ENCODE measurements at places on chromosomes 13 and 19.
A peak's percentile ranks its signal among the peaks of the same experiment; 100 is the strongest.

- DNase-seq = no peak
Observed at GRCh38 chr19:12840091-12841079, 2.1 kb downstream of the MAST1 start.

DNA sequence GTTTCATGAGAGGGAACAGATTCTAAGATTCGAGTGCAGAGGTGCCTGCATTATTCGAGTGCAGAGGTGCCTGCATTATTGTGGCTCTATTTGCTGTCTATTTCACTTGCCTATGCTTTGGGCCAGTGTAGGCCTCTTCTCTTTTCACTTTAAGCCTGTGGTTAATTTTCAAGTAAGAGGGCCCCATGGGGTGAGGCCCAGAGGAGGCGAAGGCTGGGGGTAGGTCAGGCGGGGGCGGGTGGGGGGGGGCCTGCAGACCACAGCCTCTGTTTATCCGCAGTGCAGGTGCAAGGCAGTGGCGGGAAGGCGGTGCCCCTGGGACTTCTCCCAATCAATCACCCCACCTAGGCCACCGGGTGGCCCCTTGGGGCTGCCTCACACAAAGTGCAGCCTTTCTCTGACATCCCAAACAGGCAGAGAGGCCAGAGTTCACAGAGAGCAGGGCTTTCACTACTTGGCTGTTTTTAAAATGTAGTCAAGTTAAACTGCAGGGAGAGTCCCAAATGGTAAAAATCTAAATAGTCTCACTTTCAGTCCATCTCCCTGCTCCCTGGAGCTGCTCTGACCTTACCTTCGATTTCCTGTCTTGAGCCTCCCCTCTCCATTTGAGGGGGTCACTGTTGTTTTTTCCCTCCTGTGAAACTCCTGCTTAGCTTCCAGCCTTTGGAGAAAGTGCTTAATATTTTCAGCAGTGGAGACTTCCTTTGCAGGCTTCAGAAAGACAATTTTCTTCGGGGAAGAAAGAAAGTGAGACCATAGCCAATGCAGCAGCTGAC, 249.0 kb downstream of the DLEU7 start:
- peak; percentile 34 for DNase-seq

DNA sequence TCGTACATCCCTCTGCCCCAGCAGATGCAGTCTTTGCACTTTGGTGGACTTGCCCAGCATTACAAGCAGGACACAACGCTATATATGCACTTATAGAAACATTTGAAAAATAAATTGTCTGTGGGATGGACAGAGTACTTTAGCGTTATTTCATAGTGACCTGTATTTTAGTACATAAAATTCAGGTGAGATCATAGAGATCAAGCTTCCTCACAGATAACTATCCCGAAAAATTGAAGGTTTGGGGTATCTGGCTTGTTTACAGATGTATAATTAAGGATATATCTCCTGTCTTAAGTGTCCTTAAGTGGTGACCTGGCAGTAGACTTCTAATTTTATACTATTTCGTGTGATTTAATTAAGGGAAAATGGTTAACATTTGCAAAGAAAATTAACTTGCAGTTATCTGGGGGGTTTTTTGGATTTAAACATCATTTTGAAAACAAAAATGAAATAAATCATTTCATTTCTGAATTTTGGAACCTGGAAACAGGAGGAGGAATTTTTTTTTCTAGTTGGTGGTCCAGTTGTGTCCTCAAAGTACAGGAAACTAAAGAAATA, 977 bp upstream of the MAB21L1 start:
- no peak for DNase-seq

DNA sequence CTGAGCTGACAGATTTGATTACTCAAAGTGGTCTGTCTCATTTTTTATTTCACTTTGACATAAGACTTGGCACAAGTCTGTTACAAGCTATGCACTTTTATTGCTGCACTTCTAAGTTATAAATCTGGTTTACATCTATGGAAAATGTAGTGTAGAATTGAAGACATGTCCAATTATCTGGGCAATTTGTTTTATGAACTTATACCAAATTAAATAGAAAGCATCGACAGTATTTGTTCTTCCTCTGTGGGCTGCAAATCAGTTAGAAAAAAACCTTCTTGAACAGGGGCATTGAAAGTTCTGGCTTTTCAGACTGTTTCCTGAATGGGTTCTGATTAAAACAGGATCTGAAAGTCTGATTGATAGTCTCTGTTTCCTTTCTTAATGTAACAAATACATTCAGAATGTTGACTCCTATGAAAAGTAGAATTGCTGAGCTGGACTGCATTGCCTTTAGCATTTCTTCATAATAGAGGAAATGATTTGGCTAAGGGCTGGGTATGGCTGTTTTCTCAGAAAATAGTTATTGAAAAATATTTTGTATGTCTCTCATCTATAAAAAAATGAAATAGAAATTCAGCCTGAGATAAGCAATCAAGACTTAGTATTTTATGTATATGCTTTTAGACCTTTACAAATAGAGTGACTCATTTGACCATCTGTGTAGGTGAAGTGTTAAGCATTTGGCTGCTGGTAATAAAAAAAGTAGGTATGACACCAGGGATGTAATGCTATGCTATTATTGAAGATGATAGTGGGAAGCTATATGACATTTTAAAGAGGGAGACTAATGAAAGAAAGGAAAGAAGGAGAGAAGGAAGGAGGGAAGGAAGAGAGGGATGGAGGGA, 210.9 kb upstream of the SPRY2 start:
- DNase-seq = no peak

DNA sequence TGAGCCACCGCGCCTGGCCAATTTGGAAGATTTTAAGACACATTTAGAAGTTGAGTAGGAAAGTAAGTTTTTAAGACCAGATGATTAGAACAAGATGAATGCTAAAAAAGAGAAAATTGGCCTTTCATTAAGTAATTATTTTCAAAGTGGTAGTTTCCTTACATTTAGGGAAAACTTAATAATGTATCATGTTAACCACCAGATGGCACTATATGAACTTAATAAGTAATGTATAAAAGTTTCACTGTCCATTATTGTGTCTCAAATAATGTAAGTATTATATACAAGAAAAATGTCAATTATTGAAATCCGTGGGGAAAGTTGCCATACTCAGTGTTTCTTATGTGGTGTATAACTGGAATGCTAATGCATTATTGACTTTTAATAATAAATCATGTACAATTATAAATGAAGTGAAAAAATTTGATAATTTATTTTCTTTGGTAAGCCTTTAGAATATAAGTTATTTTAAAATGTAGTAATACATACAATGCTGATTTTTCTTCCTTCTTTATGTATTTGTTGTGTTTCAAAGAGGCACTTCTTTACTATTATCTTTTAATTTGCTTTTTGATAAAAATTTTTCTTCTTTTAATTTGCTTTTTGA, 29.2 kb downstream of the COG6 start:
- DNase-seq = peak; percentile 31

- no peak for DNase-seq
Observed at GRCh38 chr13:44120043-44120442, 240.3 kb downstream of the LACC1 start.

DNA sequence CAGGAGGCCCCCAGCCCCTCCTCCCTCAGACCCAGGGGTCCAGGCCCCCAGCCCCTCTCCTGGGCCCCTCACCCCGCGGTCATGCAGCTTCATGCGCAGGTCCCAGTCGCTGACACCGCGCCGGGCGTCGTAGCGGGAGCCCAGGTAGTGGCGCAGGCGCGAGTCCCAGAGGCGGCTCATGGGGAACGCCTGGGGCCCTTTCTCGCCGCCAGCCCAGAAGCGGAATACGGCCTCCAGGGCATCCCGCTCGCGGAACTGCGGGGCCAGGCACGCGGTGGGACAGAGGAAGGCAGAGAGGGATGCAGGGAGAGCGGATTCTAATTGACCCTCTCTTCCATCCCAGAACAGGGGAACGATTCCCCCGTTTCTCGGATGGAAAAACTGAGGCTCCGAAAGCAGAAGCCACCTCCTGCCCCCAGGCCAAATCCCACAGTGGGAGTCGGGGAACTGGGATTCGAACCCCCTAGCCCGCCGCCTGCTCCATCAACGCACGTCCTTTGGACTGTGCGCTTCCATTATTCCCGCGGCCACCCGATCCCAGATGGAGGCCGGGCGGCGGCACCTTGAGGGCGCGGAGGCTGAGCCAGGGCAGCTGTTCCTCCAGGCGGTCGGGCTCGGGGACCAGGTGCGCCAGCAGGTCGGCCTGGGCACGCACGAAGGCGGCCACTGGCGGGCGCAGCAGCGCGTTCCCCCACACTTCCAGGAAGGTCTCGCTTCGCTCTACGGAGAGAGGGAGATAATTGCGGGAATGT, 4.2 kb upstream of the TNNI3 start:
- DNase-seq = no peak

All from HepG2 (cell line).